ENCODE measurements at places on chromosomes 6 and 20. TPM values are rescaled to one million over a fixed set of nuclear protein-coding genes. Genes with fewer than 3 reads are reported as not detected.

The TRIM40 gene
- total RNA-seq: not detected

The TRIM15 gene
- total RNA-seq: not detected

The ASIP gene
- total RNA-seq: 3.0 TPM

The LRRC73 gene
- 1.2 TPM for total RNA-seq

DNA sequence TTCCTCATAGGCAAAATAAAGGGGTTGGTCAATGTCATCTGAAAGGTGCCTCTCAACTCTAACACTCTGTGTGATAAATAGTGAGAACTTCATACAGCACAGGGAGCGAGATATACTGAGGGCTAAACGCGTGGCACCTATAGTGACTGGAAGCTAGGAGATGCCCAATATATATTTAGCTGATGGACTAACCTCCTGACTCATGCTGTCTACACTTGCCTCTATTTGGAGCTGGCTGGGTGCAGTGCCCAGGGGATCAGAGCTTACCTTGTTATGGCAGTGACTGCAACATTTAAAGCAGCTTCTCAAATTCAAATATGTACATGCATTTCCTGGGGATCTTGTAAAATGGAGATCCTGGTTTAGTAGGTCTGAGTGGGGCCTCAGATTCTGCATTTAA is 111.6 kb upstream of the PLN start:
- DNase-seq: no peak

GRCh38 chr20:63679799-63680305 is 16.6 kb upstream of the TNFRSF6B start:
- DNase-seq: no peak

GRCh38 chr6:55277646-55278045 is 49.6 kb upstream of the GFRAL start:
- DNase-seq: no peak

DNA sequence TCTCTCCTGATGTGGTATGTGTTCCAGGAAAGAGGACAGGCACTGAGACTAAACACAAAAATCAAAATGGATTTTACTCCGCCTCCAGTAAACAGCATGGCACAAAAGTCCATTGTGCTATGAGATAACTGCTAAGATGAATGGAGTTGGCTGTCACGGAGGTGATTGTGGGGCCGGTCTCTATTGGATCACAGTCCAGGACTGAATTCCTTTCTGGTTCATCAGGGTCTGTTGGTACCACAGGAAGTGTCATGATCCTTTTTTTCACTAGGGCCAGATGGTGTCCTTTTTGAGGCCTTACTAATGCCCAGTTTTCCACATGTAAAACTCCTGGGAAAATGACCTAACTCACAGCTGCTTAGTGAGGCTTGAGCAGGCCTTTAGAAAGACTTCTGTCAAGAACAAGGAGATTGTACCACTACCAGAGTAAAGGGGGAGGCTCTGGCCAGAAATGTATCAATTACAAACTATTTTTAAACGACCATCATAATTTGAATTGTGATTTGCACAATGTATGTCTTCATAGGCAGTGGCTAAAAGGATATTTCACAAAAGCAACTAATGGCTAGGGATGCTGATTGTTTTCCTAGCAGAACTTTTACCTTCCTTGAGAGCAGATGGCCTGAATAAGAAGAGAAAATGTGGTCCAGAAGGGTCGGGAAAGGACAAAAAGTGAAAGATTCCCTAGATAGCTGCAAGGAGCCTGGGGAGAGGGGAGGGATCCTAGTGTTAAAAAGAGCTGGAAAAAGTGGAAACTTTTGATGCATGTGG is 192.2 kb upstream of the POU3F2 start:
- no peak for DNase-seq
